SK-N-MC (cell line): ENCODE measurements at places on chromosomes 3 and 15.

DNA sequence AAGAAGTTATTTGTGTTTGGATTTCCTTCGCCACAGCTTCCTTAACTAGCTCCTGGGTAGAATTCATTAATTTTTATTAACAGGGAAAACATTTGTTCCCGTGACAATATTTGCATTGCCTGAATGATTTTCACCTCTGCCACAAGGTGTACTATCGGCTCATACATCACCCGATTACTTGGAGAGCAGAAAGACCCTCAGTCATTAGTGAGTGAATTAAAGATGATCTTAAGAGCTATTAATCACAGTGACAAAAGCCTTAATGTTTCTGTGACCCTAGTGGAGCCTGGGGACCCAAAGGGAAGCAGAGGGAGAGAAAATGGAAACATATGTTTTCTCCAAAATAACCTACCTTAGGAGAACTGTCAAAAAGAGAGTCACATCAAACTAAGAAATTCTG is 228.3 kb downstream of the MECOM start:
- no peak for DNase-seq

- no peak for DNase-seq
Observed at GRCh38 chr3:78754066-78754743, 1013.6 kb downstream of the ROBO1 start.

DNA sequence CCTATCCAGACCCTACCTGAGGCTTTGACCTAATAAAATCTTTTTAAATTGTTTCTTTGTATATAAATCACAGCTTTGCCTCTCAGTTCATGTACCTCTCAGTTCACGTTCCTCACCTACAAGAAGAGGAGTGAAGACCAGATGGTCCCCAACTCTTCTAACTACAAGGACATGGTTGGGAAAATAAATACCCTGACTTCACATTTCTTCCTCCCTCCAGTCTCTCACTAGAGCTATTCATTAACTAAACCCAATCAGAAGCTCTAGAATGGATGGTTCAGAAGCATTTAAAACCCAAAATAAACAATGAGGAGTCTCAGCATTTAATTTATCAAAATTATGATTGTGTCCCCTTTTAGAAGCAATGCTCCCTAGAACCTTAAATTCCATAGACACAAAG is 97.3 kb upstream of the AGTR1 start:
- no peak for DNase-seq

DNA sequence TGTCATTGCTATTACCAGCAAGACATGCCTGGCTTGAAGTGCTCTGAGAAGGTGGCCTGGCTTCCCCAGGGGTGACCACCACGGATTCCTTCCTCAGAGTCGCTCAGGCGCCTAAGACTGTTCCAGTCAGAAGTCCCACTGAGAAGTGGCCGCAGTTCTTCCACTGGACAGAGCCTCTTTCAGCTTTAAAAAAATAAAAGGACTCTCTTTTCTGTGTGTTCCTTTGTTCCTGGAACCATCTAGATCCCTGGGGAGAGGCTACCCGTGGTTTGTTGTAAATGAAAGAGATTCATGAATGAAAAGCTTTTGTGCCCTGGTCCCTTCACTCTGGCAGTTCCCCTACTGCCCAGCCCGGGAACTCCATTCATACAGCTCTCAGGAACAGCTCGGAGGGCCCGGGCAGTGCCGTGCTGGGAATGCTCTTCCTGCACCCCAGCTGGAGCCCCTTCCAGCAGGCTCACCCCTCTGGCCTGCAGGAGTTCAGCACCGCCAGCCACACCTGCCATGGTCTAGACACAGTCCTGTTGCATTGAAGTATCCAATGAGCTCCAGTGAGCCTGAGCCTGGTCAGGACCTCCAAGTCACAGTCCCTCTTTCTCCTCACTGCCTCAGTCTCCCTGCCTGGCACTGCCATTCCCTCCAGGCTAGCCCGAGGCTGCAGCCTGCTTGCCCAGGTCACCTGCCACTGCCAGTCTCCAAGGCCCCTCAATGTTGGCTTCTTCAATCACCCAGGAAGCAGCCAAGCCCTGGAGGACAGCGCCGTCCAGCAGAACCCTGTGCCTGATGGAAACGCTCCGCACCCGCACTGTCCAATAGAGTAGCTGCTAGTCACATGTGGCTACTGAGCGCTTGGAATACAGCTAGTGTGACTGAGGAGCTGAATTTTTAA is 75.4 kb downstream of the XXYLT1 start:
- no peak for DNase-seq

DNA sequence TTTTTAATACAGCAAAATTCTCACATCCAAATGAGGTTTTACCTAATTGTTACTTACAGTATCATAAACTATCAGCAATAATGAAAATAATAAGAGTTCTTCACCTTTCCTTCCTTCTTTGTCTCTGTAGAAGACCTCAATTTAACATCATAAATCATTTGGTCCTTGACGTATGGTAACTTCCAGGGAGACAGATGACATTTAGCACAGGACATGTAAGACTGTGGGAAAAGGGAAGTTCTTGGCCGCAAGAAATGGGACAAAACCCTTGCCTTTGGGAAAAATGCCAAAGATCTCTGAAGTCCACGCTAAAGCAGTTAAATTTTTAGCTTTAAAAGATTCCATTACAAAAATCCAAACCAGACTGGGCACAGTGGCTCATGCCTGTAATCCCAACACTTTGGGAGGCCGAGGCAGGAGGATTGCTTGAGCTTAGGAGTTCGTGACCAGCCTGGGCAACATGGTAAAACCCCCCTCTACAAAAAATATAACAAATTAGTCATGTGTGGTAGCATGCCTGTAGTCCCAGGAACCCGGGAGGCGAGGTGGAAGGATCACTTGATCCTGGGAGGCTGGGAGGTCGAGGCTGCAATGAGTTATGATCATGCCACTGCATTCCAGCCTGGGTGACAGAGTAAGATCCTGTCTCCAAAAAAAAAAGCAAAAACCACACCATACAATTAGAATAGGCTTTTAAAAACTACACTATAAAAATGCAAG is 8.8 kb downstream of the PTPN9 start:
- DNase-seq = no peak

GRCh38 chr3:128787256-128788253 is 61.6 kb downstream of the RAB7A start:
- DNase-seq = no peak

DNA sequence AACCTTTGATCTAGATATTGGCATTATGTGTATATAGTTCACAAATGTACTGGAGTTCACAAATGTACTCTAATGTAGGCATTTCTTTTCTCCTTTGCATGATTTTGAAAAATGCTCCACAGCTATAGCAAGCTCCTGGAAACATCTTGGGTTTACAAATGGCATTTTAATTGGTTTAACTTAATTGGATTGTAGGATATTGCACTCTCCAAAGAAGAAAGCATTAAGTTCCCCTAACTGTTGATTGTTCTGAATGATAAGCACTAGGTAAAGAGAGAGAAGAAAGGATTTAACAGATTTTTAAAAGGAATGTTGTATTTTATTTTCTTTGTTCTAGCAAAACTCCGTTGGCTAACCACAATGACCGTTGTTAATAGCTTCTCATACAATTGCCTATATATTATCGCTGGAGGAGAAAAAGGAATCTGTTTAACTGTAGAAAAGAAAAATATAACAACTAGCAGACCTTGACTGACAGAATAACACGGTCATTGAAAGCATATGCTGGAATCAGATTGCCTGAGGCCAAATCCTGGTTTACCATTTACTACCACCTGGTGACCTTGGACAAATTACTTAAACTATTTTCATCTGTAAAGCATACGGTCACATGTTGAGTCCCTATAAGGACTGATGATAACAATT is 170.8 kb downstream of the PEX5L start:
- no peak for DNase-seq

- DNase-seq = no peak
Observed at GRCh38 chr15:39869254-39869653, 50.8 kb downstream of the GPR176 start.

DNA sequence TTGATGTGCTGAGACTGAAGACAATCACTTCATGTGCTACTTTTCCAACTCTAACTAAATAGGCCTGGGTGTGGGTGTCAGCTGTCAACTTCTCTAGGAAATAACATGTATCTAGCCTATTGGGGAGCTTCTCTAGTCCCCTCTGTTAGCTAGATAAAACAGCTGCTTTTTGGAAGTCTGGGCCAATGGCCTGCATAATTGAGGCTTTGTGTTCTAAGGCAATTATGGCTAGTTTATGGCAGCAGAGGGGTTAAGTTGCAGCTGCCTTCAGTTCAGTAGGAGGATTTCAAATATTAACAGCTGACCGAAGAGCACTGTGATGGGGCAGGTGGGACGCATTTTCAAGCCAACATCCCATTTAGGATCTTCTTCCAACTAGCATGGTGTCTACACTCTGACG is 6.4 kb downstream of the COL8A1 start:
- DNase-seq = no peak

- no peak for DNase-seq
Observed at GRCh38 chr3:79018671-79019136, 749.1 kb downstream of the ROBO1 start.

GRCh38 chr3:116776880-116777785 is 67.6 kb downstream of the TUSC7 start:
- no peak for DNase-seq

- no peak for DNase-seq
Observed at GRCh38 chr15:38854506-38854905, 289.9 kb upstream of the RASGRP1 start.

DNA sequence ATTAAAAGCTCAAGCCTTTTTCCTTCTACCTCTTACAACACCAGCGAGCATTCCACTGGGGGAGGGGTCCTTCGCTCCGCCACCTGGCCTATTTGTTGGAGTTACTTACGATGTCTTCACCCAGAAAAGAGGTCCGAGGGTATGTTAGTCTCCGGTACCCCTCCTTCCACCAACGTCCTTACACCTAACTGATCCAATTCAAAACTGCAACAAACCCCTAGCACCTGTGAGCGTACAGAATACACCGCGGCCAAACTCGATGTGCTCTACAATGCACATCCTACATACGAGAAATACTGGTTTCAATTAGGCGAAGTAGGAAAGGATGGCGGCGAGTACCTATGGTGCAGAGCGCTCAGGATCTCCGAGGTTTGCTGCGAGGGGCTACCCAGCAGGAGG is 944 bp downstream of the SLITRK3 start:
- DNase-seq = no peak

DNA sequence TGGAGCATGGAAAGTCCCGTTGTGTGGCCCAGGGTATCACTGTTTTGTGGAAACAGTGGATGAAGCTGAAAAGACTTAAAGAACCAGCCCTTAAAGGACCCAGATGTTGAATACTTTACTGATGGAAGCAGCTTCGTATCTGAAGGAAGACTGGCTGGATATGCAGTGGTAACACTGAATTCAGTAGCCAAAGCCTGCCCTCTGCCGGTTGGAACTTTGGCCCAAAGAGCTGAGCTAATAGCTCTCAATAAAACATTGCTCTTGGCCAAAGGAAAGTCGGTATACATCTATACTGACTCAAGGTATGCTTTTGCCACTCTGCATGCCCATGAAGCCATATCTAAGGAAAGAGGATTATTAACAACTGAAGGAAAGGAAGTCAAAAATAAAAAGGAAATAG is 885.4 kb downstream of the PDCD6IP start:
- DNase-seq = no peak

DNA sequence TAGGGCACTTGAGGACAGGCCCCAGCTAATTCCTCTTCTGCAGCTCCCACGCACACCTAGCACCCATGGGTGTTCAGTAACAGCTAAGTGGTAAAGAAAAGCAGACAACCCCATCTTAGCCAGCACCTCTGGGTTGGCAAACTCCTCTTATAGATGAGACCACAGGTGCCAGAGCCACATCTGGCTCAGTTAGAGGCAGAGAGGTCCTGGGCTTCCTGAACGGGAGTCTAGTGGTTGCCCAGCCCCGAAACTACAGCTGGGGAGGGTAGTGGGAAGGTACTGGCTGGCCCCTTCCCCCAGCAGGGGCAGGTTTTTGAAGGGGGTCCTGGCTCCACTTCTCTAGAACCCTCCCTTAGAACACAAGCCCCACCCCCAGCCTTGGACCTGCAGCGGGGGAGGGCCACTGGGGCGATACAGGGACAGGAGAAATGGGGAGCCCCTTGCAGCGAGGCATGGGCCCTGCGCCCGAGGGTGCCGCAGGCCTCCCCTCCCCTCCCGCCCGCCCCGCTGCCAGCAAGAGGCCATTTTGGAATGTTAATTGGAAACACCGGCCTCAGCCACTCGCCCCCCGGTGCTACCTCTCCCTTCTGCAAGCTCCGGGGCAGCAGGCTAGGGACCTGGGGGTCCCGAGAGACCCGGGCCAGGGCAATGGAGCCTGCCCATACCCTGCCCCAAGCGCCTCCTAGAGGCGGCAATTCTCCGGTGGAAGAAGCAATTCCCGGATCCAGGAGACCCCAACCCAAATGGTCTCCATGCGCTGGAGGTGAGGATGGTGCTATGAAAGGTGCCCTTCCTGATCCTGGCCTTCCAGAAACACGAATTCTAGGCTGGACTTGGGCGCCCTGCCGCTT is 1.5 kb downstream of the DUSP7 start:
- no peak for DNase-seq

DNA sequence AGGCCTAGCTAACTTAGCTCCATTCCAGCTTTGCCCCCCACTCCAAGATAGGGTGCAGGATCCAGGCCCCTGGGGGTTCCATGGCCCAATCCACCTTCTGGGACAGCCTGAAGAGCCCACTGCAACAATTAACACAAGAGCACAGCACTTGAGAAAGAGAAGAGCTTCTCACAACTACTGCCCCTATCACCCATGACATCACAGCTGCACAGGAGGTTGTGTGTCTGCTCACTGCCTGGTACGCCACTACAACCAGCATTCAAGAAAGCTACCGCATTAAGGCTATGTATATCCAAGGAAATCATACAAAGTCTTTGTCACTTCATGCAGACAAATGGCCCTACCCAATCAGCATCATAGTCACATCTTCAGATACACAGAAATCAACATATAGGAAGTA is 62.0 kb downstream of the MYO5A start:
- DNase-seq = no peak

GRCh38 chr3:113213896-113214587 is 2.7 kb downstream of the BOC start:
- no peak for DNase-seq

GRCh38 chr3:111998636-111999483 is at the start of gene TAGLN3:
TAGLN3 (plus strand) TSS chr3:111998922; CDS start chr3:111999423, 501 bp downstream.
- no peak for DNase-seq

- no peak for DNase-seq
Observed at GRCh38 chr3:141798448-141798845, 35.2 kb downstream of the GRK7 start.

GRCh38 chr15:78207110-78207458 is 27.3 kb downstream of the ACSBG1 start:
- DNase-seq = no peak

- no peak for DNase-seq
Observed at GRCh38 chr3:127953091-127954035, 38.3 kb downstream of the KBTBD12 start.

DNA sequence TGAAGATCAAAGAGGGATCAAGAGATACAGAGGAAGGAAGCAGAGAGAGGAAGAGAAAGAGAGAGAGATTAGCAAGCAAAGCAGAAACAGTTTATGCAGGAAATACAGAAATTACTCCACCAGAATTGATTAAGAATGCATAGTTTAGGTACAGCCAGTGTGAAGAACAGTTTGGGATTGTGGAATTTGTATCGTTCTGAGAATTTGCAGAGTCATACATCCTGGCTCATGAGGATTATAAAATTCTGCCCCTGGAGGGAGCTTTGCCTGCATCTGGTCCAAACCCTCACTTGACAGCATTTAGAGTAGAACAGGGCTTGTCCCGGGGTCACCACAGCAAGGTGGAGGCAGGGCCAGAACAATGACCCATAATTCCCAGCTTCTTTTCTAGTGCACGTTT is 44.1 kb downstream of the MASP1 start:
- DNase-seq = peak; percentile 74

GRCh38 chr3:195549931-195550519 is 6.9 kb upstream of the PPP1R2 start:
- no peak for DNase-seq

GRCh38 chr3:127073941-127074820 is 91.3 kb downstream of the PLXNA1 start:
- no peak for DNase-seq

GRCh38 chr3:69999140-70000027 is at the start of gene SAMMSON:
SAMMSON (plus strand) TSS chr3:69999733.
- no peak for DNase-seq
